Immature natural killer cell (primary cell): ENCODE measurements at places on chromosomes 13 and 19. TPM values are rescaled to one million over a fixed set of nuclear protein-coding genes. Genes with fewer than 3 reads are reported as not detected.

GRCh38 chr19:10774893-10775292 is 57.0 kb downstream of the DNM2 start:
- DNase-seq: no peak

GRCh38 chr19:2455851-2456570 is 748 bp downstream of the LMNB2 start:
- DNase-seq: peak; percentile 35

DNA sequence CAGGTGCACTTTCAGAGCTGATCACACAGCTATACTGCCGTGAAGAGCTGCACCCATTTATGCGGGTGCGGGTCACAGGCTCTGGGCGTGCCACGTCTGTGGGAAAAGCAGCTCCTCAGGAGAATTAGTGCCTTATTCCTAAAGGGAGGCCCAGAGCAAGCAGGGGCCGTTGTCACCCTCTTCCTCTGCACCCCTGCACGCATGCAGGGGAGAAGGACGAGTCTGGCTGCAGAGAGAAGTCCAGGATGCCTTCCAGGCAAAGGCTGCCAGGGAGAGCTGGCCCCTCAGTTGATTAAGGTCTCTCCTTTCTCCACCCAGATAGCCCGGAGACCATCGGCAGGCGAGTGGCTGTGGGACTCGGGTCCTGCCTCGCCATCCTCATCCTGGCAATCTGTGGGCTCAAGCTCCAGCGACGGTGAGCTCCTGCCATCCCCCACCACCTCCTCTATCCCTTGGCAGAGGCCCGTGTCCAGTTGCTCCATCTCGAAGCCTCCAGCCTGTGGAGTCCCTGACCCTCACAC is 3.1 kb upstream of the FFAR1 start:
- DNase-seq: no peak

DNA sequence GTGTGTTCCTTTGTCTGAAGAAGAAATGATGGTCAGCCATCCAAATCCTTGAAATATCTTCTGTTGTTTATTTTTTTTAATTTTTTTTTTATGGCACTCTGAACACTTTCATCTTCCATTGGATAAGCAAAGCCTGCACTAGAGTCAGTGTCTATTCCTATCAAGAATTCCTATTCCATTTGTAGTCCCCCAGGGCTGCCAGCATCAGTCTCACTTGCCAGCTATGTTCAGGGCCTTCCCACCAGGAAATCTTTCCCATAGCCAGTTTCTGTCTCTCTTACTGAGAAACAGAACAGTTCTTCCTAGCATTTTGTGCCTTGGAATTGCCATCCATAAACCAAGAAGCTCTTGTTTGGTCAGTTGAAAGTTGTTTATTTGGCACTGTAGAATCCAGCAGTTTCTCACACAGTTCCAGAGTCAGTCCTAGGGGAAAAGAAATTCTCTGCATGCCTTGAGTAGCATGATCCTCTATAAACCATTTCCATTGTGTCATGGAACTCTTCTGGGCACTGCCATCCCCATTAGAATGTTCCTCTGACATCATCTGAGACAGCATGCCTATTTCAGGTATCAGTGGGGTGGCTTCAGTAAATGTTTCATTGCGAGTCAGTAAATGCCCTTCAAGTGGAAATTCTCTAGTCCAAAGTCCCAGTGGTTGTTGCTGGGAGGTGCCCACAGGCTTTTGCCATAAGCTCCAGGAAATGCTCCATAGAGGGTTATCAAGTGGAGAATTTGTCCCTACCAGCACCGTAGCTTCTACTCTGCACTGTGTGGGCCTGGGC is 18.7 kb upstream of the SPRYD7 start:
- DNase-seq: no peak

DNA sequence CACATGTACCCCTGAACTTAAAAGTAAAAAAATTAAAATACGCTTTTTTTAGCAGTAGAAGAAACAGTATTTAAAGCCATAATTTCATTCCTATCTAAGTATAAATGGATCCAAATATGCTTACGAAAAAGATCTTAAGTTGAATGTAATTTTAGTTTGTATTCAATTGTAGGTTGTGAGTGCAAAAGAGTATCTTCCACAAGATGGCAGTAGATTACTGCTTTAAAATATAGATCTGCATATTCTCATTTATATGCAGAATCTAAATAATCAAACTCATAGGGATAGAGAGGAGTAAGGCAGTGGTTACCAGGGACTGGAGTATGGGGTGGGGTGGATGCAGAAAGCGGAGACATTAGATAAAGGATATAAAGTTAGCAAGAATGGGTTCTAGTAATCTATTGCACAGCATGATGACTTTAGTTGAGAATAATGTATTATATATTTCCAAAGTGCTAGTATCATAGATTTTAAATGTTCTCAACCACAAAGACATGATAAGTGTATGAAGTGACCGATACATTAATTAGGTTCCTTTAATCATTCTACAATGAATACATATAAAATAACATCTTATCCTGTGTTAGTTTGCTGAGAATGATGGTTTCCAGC is 14.2 kb downstream of the OR7A17 start:
- DNase-seq: no peak

Gene TRPC4
- polyA plus RNA-seq: not detected

DNA sequence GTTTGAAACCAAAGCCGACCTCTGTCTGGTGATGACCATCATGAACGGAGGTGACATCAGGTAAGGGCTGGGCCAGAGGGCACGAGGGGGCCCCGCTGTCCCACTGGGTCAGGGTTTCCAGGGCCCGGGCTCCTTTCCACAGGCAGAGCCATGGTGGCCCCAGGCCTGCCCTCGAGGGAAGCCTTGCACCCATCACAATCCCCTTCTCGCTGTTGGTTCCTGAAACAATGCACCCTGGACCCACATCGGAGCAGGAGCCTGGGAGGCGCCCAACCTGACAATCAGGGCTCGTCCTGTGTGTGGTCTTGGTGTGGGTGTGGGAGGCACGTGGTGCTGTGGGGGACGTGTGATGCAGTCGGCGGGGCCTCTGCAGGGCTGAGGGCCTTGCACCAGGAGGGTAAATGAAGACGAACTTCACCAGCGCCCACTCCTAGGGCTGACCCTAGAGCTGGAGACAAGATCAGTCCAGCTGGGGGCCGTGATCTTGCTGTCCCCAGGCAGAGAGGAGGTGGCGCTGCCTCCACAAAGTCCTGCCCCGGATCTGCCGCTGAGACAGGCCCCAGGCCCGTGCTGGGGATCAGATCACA is 2.8 kb downstream of the GRK1 start:
- DNase-seq: no peak
